ENCODE measurements at places on chromosomes 6 and 20.
A peak's percentile ranks its signal among the peaks of the same experiment; 100 is the strongest.

DNA sequence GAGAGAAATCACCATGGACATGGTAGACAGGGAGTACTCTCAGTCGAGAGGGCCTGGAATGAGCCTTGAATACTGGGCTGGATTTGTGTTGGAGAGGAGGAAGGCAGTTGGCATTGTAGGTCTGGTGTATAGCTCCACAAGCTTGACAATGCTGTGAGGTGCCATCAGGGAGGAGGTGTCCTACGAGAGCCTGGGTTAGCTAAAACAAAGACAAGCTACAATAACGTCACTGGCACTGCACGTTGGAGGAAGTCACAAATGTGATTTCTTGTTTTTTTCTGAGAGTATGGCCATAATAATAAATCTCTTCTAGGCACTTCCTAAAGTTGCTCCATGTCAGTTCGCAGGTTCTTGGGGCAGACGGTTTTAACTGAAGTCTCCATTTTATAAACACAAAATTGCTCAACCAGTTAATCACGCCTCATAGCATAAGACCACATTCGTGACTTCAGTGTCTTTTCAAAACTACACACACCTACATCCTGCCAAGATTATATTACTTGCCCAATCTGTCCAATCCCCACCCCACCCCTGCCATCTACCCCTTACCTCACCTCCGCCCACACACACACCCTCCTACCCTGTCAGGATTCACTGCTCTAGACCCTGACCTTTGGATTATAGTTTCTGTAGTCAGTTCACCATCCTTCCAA lies 4.4 kb upstream of the HLA-DMB start:
- DNase-seq, result peak; percentile 22

DNA sequence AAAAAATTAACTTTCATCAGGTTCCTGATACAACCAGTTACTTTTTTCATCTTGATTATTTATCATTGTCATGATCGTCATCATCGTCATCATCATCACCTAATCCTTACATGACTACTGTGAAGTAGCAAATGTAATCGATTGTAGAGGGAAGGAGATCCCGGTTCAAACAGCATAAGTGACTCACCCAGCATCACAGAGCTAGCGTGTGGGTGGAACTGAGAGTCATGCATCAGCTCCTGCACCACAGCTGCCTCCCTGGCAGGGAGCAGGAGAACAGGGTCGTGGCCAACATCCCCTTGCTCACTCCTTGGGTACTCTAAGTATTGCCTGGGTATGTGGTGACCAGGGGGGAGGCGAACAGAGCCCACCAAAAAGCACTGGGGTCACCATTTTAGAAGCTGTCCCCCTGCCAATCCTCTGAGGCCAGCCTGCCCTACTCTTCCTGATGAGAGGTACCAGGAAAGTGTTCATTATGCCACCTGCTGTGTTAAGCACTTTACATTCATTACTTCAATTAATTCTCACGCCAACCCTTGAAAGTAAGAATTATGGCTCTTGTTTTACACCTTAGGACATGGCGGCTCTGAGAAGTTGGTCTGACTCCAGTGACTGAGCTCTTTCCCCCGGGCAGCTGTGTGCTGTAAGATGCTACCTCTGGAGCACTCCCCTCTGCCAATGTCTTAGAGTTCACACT lies 425.2 kb downstream of the CD83 start:
- peak; percentile 74 for DNase-seq

DNA sequence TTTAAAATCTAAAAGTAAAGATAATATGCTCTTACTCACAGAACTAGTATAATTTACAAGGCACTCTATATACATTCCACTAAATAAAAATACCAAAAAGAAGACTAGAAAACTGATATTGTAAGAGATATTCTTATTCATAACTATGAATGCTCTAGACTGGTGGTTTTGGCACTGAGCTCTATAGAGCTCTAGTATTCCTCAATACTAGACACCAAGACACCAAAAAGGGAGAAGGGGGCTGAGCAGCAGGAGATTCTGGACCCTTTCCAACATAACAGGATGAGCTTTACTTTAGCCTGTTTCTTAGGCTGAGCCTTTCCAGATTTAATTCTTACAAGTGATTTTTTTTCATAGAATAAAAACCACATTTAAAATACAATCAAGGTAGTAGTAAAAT lies 173.6 kb downstream of the COL21A1 start:
- no peak for DNase-seq

GRCh38 chr6:6393069-6393529 lies 72.6 kb upstream of the F13A1 start:
- no peak for DNase-seq

GRCh38 chr6:55621993-55622392 lies 43.0 kb upstream of the HMGCLL1 start:
- no peak for DNase-seq

DNA sequence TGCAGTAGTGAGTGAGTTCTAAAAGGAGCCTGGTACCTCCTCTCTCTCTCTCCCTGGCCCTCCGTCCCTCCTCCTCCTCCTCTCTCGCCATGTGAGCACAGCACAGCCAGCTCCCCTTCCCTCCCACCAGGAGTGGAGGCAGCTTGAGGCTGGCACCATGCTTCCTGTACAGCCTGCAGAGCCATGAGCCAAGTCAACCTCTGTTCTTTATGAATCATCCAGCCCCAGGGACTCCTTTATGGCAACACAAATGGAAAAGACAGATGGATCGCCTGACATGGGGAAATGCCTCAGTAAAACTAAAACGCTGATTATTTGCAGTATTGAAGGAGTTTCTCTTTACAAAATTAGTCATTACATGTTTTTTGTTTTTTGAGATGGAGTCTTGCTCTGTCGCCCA lies 233.7 kb upstream of the ARID1B start:
- no peak for DNase-seq

- no peak for DNase-seq
Measured at GRCh38 chr6:39517756-39518155, 195.3 kb upstream of the KCNK16 start.

GRCh38 chr6:144769142-144769541 lies 484.0 kb downstream of the UTRN start:
- DNase-seq, result no peak

GRCh38 chr20:51727872-51728271 lies 40.3 kb downstream of the ATP9A start:
- DNase-seq, result no peak

GRCh38 chr6:28586962-28587745 lies 61.5 kb downstream of the GPX5 start:
- peak; percentile 50 for DNase-seq

DNA sequence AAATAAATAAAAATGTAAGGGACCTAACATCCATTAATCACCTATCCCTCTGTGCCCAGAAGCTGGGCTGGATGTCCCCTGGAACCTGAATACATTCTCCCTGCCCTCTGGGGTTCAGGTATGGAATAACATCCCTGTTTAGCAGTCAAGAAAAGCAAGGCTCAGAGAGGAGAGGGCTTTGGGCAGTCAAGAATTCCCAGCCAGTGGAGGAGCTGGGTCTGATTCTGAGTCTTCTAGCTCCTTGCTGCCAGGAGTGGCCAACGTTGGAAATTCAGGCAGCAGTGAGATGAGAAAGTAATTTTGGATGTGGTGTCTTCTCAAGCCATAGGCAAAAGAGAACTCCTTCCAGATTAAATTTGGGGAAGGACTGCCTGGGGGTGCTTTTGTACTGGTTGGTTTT lies 42.6 kb upstream of the ZNFX1 start:
- no peak for DNase-seq

GRCh38 chr6:18359237-18359885 lies 27.8 kb upstream of the RNF144B start:
- no peak for DNase-seq

GRCh38 chr20:48094196-48094749 lies 309.0 kb upstream of the SULF2 start:
- DNase-seq, result no peak

- DNase-seq, result no peak
Measured at GRCh38 chr20:28562510-28562898, 2695.0 kb upstream of the DEFB115 start.

- DNase-seq, result no peak
Measured at GRCh38 chr20:45308117-45308778, at the start of gene MATN4. MATN4 (minus strand) TSS chr20:45308299; CDS start chr20:45305582, 2,717 bp downstream.

DNA sequence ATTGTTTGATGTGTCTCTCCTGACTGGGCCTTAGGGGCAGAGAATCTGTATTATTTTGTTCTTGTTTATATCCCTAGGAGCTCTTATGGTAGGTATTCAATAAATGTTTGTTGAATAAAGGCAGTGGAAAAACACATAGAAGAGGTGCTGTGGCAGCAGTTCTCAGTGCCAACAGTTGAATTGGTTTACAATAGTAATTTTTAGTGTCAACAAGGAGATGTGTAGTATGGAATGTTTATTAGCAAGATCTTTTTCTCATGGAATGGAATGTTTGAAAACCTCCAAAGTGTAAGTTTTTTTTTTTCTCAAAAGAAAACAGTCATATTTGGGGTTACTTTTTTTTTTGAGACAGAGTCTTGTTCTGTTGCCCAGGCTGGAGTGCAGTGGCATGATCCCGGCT lies 28.0 kb downstream of the ASXL1 start:
- no peak for DNase-seq

DNA sequence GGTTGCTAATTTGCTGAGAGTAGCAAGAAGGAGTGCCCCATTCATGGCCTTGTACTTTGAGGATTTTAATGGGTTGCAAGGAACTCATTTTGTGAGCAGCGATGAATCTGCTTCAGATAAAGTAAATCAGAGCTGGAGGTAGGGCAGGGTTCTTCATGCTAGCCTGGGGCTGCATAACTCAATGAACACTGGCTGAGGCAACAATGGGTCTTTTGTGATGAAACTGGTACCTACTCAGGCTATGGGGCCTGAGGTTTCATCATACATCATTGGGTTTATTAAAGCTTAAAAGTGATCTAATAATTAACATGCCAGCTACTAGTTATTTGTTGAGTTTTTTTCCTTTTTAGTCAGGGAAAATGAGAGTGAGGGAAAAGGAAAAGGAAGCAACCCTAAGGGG lies 106.9 kb downstream of the FAM50B start:
- no peak for DNase-seq

DNA sequence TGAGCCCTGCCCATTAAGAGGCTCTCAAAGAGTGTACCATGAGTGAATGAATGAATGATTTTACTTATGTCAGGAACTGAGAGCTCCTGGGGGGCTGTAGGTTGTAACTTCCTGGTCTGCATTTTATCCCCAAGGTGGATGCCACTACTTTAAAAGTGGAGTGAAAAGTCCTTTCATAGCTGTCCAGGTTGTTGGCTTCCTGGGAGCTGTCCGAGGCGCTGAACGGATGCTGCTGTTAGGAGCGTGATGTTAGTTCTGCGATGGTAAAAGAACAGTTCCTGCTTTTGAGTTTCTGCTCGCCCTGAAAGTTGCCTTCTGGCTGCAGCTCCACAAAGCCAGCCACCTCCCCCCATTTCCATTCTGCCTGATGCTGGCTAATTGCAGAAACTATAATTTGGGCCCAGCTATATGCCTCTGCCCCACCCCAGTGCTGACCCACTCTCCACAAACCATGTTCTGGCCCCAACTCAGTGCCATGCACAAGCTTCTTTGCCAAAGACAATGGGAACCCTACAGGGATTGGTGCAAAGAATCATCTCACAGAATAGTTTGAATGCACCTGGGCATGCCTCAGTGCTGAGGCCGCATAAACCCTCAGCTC lies 330.9 kb upstream of the CDH4 start:
- DNase-seq, result no peak

DNA sequence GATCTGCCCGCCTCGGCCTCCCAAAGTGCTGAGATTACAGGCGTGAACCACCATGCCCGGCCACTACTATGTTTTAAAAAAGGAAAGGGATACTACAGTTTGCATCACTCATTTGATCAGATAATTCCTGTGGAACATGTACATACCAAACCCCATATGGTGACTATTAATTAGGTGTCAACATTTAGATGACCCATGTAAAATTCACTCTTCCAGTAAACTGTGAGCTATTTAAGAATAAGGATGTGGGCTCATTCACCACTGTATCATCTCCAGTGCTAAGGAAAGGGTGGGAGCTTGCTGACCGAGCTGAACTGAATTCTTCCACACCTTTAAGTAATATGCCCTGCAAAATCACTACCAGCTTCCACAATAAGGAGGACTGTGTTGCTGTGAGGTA lies 127.5 kb downstream of the BTBD9 start:
- DNase-seq, result no peak

GRCh38 chr20:41095110-41095969 lies 42.0 kb upstream of the PLCG1 start:
- DNase-seq, result no peak

DNA sequence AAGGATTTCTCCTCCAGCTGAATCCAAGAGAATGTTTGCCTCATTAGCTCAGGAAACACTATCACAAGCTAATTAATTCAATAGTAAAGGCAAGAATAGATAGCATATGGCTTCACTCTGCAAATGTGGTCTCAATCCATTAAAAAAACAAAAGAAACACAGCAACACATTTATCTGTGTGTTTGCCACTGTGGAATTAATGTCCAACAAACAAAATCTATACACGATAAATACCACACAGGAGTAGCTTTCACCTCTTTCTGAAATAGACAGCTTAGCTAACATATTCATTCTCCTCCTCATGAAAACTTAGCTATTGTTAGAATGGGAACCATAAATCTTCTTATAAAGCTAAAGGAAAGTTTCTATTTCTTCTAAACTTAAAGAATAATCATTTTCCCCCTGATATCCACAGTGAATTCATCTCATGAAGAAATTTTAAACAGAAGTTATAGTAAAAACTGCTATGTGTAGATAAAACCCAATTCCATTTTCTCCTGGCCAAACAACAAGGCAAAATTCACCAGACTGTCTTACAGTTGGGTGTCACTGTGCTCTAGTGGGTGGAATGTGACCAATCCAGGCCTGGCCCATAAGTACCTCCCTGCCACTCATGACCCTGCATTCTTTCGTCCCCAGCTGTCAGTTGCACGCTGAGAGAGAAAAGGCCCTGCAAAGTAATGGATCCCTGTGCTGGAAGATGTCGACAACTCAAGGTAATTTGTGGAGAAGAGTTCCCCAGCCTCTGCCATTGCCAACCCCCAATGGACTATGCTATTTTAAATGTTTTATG lies 92.9 kb upstream of the NRSN1 start:
- no peak for DNase-seq

- no peak for DNase-seq
Measured at GRCh38 chr6:150279533-150279932, 89.3 kb upstream of the IYD start.

DNA sequence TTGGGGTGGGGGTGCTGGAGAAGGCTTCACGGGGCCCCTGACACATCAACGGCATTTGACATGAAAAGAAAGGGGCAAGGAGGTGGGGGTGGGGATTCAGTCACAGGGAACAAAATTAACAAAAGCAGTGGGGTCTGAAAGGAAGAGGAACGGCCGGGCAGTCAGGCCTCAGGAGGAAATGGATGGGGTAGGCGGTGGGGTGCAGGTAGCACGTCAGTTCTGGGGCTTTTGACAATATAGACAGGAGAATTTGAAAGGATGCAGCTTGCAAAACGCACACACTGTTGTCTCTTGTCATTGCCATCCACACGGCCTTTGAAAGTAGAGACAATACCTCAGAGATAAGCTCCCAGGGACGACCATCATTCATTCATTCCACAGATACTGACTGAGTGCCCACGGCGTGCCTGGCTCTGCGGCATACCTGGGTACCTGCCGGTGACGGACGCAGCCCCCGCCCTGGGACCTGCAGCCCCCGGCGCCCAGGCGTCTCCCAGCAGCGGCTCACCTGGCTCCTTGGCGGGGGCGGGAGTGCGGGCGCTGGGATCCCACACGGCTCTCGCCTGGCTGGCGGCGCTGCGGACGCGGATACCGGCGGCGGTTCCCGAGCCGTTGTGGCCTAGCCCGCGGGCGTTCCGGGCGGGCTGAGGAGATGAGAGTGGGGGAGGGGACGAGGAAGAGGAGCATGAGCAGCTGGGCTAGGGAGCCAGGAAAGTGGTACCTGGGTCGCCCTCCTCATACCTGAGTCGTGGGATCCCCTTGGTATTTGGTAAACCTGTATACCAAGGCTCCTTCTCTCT lies at the start of gene SLC26A8:
SLC26A8 (minus strand) TSS at position 646 of the 800 bp plus-strand sequence. CDS start 4,934 bp downstream, outside the sequence.
- DNase-seq, result no peak

GRCh38 chr6:150549674-150550101 lies 50.0 kb upstream of the PLEKHG1 start:
- DNase-seq, result no peak

All from stimulated activated CD8-positive, alpha-beta memory T cell treated with anti-CD3 and anti-CD28 coated beads, Interleukin-15, amount 100 ng/mL, for 48 hours (primary cell).